LHCN-M2 (cell line): ENCODE measurements at places on chromosomes 1 and 21. TPM values are rescaled to one million over a fixed set of nuclear protein-coding genes. Genes with fewer than 3 reads are reported as not detected.

Gene DRAM2
- total RNA-seq: 31.9 and 49.5 TPM in 2 replicates

Gene ZNF669
- total RNA-seq: 11.5 and 12.0 TPM in 2 replicates

Gene FCER1A
- total RNA-seq: not detected in 2 replicates

Gene XCL1
- total RNA-seq: not detected in 2 replicates

Gene FCRL2
- total RNA-seq: not detected in 2 replicates

Gene CELSR2
- 0.06 and 0.17 TPM in 2 replicates for total RNA-seq

Gene RASAL2
- 24.7 and 33.0 TPM in 2 replicates for total RNA-seq

Gene GBP7
- not detected in 2 replicates for total RNA-seq

Gene KCNE1
- total RNA-seq: not detected in 2 replicates

Gene MYCL
- total RNA-seq: 4.4 and 9.6 TPM in 2 replicates

Gene TDRD5
- not detected in 2 replicates for total RNA-seq

Gene PPP1R15B
- total RNA-seq: 15.1 and 17.8 TPM in 2 replicates

Gene CFHR2
- total RNA-seq: not detected in 2 replicates

Gene C1QC
- not detected in 2 replicates for total RNA-seq

Gene SPRR5
- not detected in 2 replicates for total RNA-seq

Gene OR2T29
- not detected in 2 replicates for total RNA-seq

Gene RIMKLA
- not detected in 2 replicates for total RNA-seq

Gene USH2A
- under 0.01 TPM in 2 replicates for total RNA-seq

Gene FBXO2
- not detected in 2 replicates for total RNA-seq

Gene ERG
- not detected in 2 replicates for total RNA-seq

Gene LDLRAD1
- total RNA-seq: not detected in 2 replicates

Gene DPM3
- total RNA-seq: 86.9 and 101 TPM in 2 replicates

Gene RAP1GAP
- 0.06 and 0.13 TPM in 2 replicates for total RNA-seq

Gene CD164L2
- not detected in 2 replicates for total RNA-seq

Gene SAMD13
- 0.58 and 0.98 TPM in 2 replicates for total RNA-seq

Gene CFAP74
- not detected in 2 replicates for total RNA-seq

Gene CGN
- total RNA-seq: 0.06 and 0.34 TPM in 2 replicates

Gene INKA2
- total RNA-seq: 6.3 and 12.5 TPM in 2 replicates

Gene RAB4A
- 14.3 and 17.1 TPM in 2 replicates for total RNA-seq

Gene CD84
- total RNA-seq: not detected in 2 replicates

Gene RNU1-1
- total RNA-seq: under 0.01 TPM in 1 of 2 replicates, not detected in the other

Gene RXRG
- total RNA-seq: not detected in 2 replicates

Gene F13B
- not detected in 2 replicates for total RNA-seq

Gene INAVA
- 0.63 and 1.5 TPM in 2 replicates for total RNA-seq

Gene RUNX3
- total RNA-seq: not detected in 2 replicates

Gene TAL1
- not detected in 2 replicates for total RNA-seq

Gene MFAP2
- total RNA-seq: 5.8 and 12.9 TPM in 2 replicates

Gene C1orf105
- 0.19 and 0.46 TPM in 2 replicates for total RNA-seq

Gene KIF2C
- 95.3 and 99.3 TPM in 2 replicates for total RNA-seq

Gene FTCD
- total RNA-seq: 0.13 TPM in 1 of 2 replicates, not detected in the other

Gene S100A5
- 1.3 TPM in 1 of 2 replicates, not detected in the other for total RNA-seq

Gene PROK1
- not detected in 2 replicates for total RNA-seq

Gene FHAD1
- 0.06 TPM in 1 of 2 replicates, not detected in the other for total RNA-seq

Gene MAP10
- total RNA-seq: 2.1 and 2.4 TPM in 2 replicates

Gene SLC45A3
- total RNA-seq: 4.1 and 5.6 TPM in 2 replicates

Gene AMIGO1
- total RNA-seq: 0.13 and 0.29 TPM in 2 replicates

Gene TSPEAR
- total RNA-seq: not detected in 2 replicates

Gene LCE1B
- not detected in 2 replicates for total RNA-seq

Gene GJA9
- not detected in 2 replicates for total RNA-seq

Gene BTG2
- 19.0 and 30.4 TPM in 2 replicates for total RNA-seq

Gene RHBG
- total RNA-seq: not detected in 2 replicates

Gene KCNJ9
- total RNA-seq: not detected in 2 replicates

Gene PROX1
- total RNA-seq: 1.4 and 2.1 TPM in 2 replicates

Gene RNU1-3
- total RNA-seq: under 0.01 TPM in 1 of 2 replicates, not detected in the other

Gene ILDR2
- total RNA-seq: 0.45 and 0.69 TPM in 2 replicates

Gene ZRANB2
- total RNA-seq: 32.8 and 38.1 TPM in 2 replicates

Gene CFH
- total RNA-seq: 133 and 165 TPM in 2 replicates
